HEK293T (cell line): ENCODE measurements at places on chromosomes 16 and 17.

GRCh38 chr16:83533193-83533592, 274.6 kb upstream of the HSBP1 start:
- no peak for DNase-seq

- DNase-seq: no peak
Observed at GRCh38 chr17:65532101-65532890, 29.2 kb downstream of the AXIN2 start.

GRCh38 chr17:55722742-55723487, at the start of gene TMEM100:
Gene TMEM100, minus strand, starts transcription at chr17:55722864. Its CDS starts 1,794 bp downstream, at chr17:55721070.
- peak; percentile 19 for DNase-seq

DNA sequence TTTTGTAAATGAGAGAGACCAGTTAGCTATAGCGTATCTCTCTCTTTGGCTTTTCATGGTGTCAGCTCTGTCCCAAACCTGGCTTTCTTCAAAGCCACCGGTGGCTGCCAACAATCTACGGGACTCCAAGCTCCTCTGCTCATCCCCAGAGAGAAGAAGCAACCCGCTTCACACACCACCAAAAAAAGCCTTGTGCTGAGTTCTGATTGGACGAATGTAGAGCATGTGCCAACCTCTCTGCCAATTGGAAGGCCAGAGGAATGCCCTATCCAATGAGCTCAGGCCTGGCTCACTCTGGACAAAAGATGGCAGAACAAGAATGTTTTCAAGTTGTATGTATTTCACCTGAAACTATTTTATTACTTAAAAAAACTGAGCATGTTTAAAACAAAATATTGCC, 202.4 kb downstream of the C16orf95 start:
- no peak for DNase-seq

DNA sequence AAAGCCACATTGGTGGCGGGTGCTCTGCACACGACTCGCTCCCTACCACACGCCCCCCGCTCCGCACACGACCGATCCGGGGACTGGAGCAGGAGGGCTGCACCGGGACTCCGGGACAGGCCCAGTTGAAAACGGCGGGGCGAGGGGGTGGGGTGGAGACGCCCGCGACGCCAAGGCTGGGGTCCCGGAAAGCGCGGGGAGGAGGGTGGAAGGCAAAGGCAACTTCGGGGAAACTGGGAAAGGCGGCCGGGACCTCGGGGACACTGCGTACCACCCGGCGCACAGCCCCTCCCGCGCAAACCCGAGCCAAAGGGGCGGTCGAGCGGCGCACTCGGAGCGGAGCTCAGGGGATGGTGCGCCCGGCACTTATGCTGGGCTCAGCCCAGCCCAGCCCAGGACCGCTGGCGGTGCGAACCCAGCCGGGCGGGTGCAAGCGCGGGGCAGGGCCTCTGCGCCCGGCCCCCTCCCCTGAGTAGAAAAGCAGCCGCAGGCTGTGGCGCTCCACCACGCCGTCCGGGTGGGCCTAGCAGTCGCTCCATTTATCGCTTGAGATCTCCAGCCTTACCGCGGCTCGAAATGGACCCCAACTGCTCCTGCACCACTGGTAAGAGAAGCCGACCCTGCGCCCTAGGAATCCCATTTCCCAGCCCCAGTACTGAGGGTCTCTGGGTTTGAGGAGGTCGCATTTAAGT, at the start of gene MT1M:
Gene MT1M (plus strand): TSS at position 504 of the 692 bp plus-strand sequence. CDS start 73 bp downstream, at position 577.
- no peak for DNase-seq

DNA sequence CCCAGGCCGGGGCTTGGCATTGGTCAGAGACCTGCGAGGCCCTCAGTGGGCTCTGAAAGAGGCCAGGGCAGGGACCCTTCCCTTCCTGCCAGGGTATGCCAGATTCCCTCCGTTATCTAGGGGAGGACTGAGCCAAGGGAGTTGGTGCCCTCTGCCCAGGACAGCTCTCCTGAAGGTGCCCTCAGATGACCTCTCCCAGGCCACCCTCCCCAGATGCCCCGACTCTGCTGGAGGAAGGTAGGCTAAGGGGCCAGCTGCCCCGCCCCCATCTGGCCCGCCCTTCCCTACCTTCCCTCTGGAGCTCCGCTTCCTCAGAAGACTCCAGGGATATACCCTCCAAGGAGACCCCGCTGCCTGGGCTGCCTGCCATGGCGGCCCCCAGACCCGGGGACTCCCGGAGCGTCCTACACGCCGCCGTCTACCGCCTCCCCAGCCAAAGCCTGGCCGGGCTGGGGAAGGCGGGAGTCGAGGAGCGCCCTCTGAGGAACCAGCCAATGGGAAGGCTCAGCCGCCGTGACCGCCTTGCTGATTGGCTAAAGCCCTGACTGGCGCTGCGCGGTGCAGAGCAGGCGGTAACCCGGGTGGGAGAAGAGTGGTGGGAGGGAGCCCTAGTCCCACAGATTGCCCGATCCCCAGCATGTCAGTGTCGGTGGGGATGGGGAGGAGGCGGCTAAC, 7.0 kb downstream of the MPP2 start:
- DNase-seq: peak; percentile 96

GRCh38 chr16:20791923-20792612, 14.2 kb downstream of the ERI2 start:
- no peak for DNase-seq

GRCh38 chr17:48626245-48627117, at the start of gene HOXB9:
Gene HOXB9, minus strand, starts transcription at chr17:48626358. Its CDS starts 89 bp downstream, at chr17:48626269.
- DNase-seq: peak; percentile 92

GRCh38 chr17:75638893-75639292, 5.7 kb downstream of the SMIM5 start:
- DNase-seq: no peak

GRCh38 chr16:66996324-66996982, 8.1 kb downstream of the CES4A start:
- DNase-seq: no peak

GRCh38 chr17:34692920-34693319, 113.5 kb downstream of the TMEM132E start:
- no peak for DNase-seq

DNA sequence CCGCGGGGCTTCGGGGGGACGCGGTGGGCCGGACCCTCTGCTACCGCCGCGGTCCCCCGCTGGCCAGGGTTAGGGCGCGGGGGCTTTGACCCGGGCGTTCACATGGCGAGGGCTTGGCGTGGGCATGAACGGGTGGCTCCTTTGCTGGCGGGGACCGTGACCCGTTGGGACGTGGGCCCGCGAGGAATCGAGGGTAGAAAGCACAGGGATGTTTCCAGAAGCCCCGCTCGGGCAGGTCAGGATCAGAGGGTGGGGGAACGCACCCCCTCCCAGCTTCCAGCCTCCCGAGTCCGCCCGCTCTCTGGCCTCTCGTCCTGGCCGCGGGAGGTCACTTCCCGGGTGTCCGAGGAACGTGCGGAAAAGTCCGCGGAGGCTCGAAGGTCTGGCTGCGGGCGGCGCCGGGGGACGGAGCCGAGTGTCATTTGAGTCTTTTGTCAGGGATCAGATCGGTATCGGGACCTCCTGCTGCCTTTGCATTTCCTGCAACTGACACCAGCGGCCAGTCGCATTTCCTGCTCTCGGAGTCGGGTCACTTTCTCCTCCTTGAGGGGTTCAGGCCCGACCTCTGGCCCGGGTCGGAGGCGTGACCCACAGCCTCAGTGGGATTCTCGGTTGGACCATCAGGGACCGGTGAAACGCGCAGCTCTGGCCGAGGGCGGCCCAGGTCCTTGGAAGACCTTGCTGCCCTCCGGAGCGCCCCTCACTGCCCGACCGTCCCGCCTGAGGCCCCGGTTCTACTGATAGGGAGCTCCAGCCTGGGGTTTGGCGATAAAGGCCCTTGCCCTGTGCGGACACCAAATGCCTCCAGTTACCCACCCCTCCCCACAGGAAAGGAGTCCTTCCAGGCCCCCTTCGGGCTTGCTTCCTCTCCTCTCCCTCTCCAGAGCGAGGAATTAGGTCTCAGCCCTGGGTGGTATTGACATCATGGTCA, 702 bp upstream of the WNT3 start:
- DNase-seq: no peak

DNA sequence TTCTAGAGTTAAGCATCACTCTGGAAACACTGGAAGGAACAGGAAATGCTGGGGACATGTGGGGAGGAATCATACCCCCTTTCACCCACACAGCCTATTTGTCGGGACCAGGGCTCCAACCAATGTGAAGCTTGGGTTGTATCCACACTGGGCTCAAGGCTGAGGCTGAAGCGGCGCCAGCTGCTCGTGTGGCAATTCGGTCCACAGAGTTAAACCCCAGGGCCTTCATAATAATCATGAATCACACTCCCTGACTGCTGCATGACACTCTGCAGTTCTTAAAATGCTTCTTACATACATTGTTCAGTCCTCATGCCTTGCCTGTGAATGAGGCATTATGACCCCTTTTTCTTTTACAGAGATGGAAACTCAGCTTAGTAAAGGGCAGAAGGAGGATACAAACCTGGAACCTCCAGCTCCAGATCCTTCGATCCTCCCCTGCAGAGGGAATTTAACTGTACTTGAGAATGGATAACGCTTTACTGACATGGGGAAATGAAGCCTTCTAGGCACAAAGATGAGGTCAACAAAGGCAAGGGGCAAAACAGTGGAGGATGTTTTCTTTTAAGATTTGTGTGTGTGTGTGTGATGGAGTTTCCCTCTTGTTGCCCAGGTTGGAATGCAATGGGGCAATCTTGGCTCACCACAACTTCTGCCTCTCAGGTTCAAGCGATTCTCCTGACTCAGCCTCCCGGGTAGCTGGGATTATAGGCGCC, 72.7 kb downstream of the SOX9 start:
- DNase-seq: no peak

- DNase-seq: no peak
Observed at GRCh38 chr16:51133688-51134087, 17.4 kb downstream of the SALL1 start.

DNA sequence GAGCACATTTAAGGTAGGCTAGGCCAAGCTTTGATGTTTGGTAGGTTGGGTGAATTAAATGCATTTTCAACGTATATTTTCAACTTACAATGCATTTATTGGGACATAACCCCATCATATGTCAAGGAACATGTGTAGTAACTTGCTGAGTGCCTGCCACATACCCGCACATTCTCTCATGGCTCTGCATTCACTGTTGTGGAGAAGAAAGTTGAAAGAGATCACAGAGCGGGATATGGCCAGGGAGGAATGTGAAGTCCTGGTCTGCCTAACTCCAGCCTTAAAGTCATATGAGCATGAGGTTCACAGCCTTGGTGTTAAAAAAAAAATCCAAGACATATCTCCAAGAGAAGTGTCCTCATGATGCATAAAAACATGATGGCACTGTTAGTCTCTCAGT, 79.1 kb downstream of the CFDP1 start:
- DNase-seq: no peak

- peak; percentile 43 for DNase-seq
Observed at GRCh38 chr17:31533546-31534155, 142.2 kb downstream of the RAB11FIP4 start.

GRCh38 chr17:60514053-60514452, 12.0 kb downstream of the APPBP2 start:
- no peak for DNase-seq

DNA sequence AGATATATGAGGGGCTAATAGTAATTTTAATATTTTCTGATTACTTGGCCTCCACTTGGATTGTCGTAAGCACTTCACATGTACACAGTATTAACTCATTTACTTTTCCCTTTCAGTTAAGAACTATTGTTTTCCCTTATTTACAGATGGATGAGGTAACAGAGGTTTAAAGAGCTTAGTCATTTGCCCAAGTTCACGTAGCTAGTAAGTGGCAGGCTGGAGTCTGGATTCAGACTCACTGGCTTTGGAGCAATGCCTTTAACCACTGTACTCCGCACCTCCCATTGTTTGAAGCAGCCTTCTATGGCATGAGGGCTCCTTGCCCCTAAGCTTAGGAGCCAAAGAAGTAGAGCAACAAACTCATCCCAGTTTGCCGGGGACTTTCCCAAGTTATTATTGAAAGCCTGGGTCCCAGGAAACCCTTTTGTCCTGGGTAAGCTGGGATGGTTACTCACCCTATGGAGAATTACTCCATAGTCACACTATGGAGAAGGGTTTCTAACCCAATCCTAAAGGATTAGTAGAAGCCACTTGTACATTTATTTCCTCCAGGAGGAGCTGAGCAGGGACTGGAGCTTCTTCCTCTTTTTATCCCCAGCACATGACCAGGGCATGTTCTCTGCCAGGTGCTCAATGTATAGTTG, 12.3 kb downstream of the FOXL1 start:
- no peak for DNase-seq

- no peak for DNase-seq
Observed at GRCh38 chr17:40540448-40540847, 24.8 kb downstream of the CCR7 start.

- no peak for DNase-seq
Observed at GRCh38 chr16:14667347-14668266, 26.5 kb downstream of the PLA2G10 start.
